ENCODE measurements at places on chromosomes 1 and 21.

- DNase-seq = no peak
These were observed 1.5 kb downstream of the STYXL2 start for GRCh38 chr1:167095368-167095767.

GRCh38 chr1:229430761-229431283 lies 3.1 kb downstream of the ACTA1 start:
- peak; percentile 75 for DNase-seq

DNA sequence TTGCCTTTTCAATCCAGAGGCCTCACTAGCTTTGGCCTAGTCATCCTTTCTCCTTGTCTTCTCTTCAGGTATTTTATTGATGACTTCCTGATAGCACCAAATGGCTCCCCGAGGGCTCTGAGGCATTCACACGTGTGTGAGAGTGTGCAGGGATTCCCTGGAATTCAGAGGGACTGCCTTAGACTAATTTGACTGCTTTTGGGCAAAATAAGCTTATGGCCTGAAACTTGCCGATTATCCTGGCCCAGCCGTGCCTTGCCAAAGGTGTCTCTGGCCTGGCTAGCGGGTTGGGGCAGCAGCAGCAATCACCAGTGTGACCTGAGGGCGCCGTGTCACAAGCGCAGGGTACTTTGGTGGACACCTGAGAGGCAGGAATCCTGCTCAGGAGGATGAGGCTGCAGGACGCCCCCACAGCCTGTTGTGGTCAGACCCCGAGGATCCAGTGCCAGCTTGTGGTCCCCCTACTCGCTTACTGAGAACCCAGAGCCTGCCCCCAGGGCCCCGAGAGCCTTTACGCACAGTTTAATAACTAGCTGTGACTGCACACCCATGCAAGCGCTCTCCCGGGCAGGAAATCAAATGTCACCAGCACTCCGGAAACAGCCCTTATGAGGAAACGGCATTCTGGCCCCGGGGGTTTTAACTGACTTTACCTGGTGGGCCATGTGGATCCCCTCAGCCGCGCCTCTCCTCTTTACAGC lies 62.8 kb upstream of the PDE9A start:
- DNase-seq = no peak

- DNase-seq = peak; percentile 80
These were observed at the start of gene CCDC190 for GRCh38 chr1:162861101-162861500. Gene CCDC190, minus strand, starts transcription at chr1:162861175. Its CDS starts 1,529 bp downstream, at chr1:162859646.

DNA sequence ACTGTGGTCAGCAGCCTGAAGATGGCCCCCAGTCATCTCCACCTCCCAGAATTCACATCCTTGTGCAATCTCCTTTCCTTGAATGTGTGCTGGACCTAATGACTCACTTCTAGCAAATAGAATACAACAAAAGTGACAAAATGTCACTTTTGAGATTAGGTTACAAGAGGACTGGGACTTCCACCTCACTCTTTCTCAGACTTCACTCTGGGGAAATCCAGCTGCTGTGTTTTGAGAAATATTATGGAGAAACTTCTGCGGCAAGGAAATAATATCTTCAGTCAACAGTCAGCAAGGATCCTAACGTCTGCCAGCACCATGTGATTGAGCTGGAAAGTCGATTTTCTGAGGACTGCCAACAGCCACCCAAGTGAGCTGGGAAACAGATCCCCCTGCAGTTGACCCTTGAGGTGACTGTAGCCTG lies 70.5 kb upstream of the GADD45A start:
- no peak for DNase-seq

- peak; percentile 52 for DNase-seq
These were observed 176.8 kb downstream of the DISC1 start for GRCh38 chr1:231803353-231803752.

- DNase-seq = no peak
These were observed 51.5 kb downstream of the RPL5 start for GRCh38 chr1:92883297-92883696.

- DNase-seq = no peak
These were observed 96.6 kb upstream of the TNR start for GRCh38 chr1:175839779-175840669.

DNA sequence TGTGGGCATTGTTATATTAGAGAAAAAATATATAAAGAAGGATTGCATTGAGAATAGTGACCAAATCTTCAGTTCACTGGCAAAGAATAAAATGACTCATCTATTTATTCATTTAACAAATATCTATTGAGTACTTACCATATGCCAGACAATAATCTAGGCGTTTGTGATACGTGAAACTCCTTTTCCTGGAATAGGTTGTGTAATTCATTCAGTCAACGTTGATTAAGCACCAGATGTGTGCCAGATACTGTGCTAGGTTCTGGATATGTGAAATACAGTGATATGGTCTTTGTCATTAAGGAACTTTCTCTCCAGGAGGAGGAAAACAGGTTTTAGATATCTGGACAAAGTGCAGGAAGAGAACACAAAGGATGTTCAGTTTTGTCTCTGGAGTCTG lies 344.5 kb downstream of the RWDD3 start:
- no peak for DNase-seq

- no peak for DNase-seq
These were observed 30.6 kb upstream of the UAP1 start for GRCh38 chr1:162530988-162531319.

DNA sequence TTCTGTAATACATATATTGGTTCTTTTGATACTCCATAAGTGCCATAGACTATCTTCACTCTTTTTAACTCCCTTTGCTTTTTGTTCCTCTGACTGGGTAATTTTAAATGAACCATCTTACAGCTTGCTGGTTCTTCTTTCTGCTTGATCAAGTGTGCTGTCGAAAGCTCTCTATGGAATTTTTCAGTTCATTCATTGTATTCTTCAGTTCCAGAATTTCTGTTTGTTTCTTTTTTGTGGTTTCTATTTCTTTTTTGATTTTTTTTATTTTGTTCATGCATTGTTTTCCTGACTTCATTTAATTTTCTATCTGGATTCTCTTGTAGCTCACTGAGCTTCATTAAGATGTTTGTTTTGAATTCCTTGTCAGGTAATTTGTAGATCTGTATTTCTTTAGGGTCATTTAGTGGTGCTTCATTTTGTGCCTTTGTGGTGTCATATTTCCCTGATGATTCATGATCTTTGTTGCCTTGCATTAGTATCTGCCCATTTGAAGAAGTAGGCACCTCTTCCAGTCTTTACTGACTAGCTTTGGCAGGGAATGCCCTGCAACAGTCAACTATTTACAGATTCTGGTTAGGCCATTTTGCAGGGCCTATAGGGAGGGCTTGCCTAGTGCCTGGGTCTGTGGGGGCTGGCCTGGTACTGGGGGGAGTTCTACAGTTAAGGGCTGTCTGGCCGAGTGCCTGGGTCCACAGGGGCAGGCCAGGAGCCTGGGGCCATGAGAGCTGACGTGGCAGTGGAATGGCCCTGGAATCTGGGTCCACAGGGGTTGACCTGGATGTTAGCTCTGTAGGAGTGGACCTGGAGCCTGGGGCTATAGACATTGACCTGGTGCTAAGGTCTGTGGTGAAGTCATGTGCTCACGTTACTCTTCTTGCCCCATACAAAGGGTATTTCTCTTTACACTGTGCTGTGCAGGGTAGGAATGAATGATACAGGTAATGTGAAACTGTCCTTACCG lies 89.7 kb downstream of the MAGI3 start:
- DNase-seq = no peak

DNA sequence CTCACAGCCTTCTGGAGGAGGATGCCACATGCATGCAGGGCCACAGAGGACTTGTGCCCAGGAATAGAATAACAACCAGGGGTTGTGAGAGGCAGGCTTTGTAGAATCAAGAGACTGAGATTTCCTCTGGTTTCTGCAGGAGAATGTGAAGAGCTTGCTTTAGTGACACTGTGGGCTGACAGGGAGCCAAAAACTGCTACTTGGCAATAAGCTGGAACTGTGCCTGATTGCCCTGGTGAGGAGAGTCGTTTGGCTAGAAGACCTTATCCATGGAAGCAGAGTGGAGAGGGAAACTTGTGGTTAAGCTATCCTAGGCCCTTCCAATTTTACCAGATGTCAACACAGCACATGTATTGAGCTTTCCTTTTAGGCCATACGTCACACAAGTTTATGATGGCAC lies 902.1 kb downstream of the MRPL39 start:
- no peak for DNase-seq

DNA sequence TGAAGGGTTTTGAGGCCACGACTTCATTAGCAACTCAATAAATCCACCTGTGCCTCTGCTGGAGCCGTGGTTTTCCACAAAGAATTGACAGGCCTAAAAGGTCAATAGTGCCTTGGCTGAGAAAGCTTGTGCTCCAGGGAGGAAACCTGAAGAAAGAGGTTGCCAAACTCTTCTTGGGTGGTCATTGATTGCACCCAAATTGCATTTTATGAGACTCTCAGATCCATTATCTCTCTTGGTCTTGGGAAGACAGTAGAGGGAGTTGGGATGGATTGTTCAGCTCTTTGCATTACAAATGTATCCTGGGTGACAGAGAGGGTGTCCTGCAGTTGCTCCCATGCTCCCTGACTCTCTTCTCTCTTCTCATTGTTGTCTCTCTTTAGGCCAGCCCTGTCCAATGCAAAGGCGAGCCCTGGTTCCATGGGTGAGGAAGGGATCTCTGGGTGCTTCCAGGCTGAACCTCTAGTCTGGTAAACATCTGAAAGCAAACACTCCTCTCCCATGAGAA lies 46.1 kb upstream of the HTR1D start:
- DNase-seq = no peak

DNA sequence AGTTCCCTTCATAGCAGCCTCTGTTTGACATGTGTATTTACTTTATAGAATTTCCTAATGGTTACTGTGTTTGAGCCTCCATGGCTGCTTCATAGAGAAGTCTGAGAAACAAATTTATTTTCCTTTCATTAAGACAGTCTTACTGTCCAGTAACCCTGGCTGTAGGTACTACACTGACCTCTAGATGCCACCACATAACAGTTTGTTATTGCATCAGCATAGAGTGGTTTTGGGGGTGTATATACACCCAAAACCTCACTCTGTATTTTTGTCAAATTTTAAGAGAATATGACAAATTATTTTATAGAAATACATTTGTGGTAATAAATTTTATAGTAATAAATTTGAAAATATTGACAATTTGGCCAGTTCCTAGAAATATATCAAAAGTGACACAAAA lies 57.3 kb downstream of the OBSCN start:
- no peak for DNase-seq

DNA sequence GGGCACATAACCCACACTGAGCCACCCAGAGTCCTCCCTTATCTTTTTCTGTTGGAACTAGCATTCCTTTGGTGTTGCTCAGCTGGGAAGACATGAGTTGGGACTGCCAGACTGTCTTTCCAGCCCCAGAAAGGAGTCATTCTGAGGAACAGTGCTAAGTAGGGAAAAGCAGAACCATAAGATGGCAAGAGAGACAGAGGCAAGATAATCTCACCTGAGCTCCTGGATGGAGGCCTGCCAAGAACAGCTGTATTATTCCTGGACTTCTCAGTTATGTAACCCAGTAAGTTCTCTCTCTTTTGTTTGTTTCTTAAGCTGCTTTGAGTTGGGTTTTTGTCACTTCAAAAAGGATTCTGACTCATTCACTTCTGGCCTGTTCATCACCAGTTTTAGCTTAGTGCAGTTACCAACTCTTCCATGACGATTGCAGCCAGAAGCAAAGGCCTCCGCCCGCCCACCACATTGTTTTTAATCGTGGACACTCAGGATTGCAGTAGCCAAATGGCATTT lies 134.4 kb downstream of the OMA1 start:
- DNase-seq = peak; percentile 50

DNA sequence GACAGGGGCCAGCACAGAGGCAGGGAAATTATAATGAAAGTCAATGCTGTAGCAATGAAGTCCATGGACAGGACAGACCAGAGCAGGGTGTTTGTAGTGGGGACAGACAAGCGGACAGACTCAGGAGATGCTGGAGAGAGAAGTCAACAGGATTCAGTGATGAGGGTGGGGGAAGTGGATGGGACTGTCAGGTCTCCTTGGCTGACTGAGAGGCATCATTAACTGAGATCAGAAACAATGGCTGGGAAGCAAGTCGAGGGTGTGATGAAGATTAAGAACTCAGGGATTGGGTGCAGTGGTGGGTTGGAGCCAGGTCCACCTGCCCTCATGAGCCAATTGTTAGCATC lies 25.5 kb downstream of the CD58 start:
- no peak for DNase-seq

All from aorta (tissue), 5 donors.